ENCODE measurements at places on chromosomes 11 and 22. TPM values are rescaled to one million over a fixed set of nuclear protein-coding genes. Genes with fewer than 3 reads are reported as not detected.

IGSF9B gene
- total RNA-seq = 13.1 TPM

CCDC81 gene
- 4.5 TPM for total RNA-seq

CD248 gene
- total RNA-seq = 50.9 TPM

LRP5 gene
- total RNA-seq = 19.6 TPM

KCNJ1 gene
- total RNA-seq = 0.14 TPM

HTR3A gene
- total RNA-seq = not detected

GPHA2 gene
- not detected for total RNA-seq

CCDC89 gene
- total RNA-seq = 0.30 TPM

CTSW gene
- total RNA-seq = not detected

PLCB3 gene
- total RNA-seq = 48.7 TPM

CATSPER1 gene
- not detected for total RNA-seq

INTS4 gene
- 35.0 TPM for total RNA-seq

FAM180B gene
- not detected for total RNA-seq

HTR3B gene
- not detected for total RNA-seq

ENTHD1 gene
- total RNA-seq = not detected

FBLN1 gene
- 72.5 TPM for total RNA-seq

POLR2F gene
- total RNA-seq = 129 TPM

OR51I1 gene
- total RNA-seq = not detected

KRTAP5-11 gene
- not detected for total RNA-seq

SMC1B gene
- not detected for total RNA-seq

H19 gene
- total RNA-seq = 0.70 TPM

HOATZ gene
- total RNA-seq = 0.43 TPM

GGTLC2 gene
- total RNA-seq = not detected

BCR gene
- 48.9 TPM for total RNA-seq

PRG3 gene
- total RNA-seq = not detected

SCUBE1 gene
- total RNA-seq = 0.07 TPM

OR8D1 gene
- not detected for total RNA-seq

SAA4 gene
- total RNA-seq = not detected

TMEM151A gene
- 2.0 TPM for total RNA-seq

C11orf42 gene
- total RNA-seq = not detected

CRYBA4 gene
- 2.0 TPM for total RNA-seq

KRTAP5-5 gene
- total RNA-seq = not detected

PDE2A gene
- total RNA-seq = 0.75 TPM

INSC gene
- not detected for total RNA-seq

SHANK2 gene
- total RNA-seq = 6.4 TPM

GRIK4 gene
- total RNA-seq = 3.9 TPM

PATE4 gene
- not detected for total RNA-seq

TMPRSS4 gene
- total RNA-seq = not detected

P4HA3 gene
- total RNA-seq = 3.3 TPM

PPP1CA gene
- 157 TPM for total RNA-seq

KCNC1 gene
- 0.12 TPM for total RNA-seq

GLB1L3 gene
- 0.22 TPM for total RNA-seq

HBG2 gene
- total RNA-seq = not detected

OR4D5 gene
- total RNA-seq = not detected

OR8A1 gene
- not detected for total RNA-seq

RIMBP3C gene
- 0.23 TPM for total RNA-seq

SCGB2A2 gene
- not detected for total RNA-seq

SRPRA gene
- total RNA-seq = 74.6 TPM

NLRP10 gene
- total RNA-seq = 2.5 TPM

OR6T1 gene
- not detected for total RNA-seq

DSCAML1 gene
- not detected for total RNA-seq

DKK3 gene
- 328 TPM for total RNA-seq

All from astrocyte (in vitro differentiated cells and primary cell).